ENCODE measurements at places on chromosomes 5 and 9. TPM values are rescaled to one million over a fixed set of nuclear protein-coding genes. Genes with fewer than 3 reads are reported as not detected.

The RNF208 gene
- 0.21 TPM for total RNA-seq

The ZNF608 gene
- total RNA-seq, result 41.1 TPM

The PPIC gene
- total RNA-seq, result 57.6 TPM

The C5orf52 gene
- not detected for total RNA-seq

The ORM1 gene
- total RNA-seq, result not detected

The FAM169A gene
- 3.2 TPM for total RNA-seq

The TEX48 gene
- not detected for total RNA-seq

The FBP1 gene
- 0.35 TPM for total RNA-seq

The ENTREP1 gene
- 3.7 TPM for total RNA-seq

The RUSC2 gene
- 39.8 TPM for total RNA-seq

DNA sequence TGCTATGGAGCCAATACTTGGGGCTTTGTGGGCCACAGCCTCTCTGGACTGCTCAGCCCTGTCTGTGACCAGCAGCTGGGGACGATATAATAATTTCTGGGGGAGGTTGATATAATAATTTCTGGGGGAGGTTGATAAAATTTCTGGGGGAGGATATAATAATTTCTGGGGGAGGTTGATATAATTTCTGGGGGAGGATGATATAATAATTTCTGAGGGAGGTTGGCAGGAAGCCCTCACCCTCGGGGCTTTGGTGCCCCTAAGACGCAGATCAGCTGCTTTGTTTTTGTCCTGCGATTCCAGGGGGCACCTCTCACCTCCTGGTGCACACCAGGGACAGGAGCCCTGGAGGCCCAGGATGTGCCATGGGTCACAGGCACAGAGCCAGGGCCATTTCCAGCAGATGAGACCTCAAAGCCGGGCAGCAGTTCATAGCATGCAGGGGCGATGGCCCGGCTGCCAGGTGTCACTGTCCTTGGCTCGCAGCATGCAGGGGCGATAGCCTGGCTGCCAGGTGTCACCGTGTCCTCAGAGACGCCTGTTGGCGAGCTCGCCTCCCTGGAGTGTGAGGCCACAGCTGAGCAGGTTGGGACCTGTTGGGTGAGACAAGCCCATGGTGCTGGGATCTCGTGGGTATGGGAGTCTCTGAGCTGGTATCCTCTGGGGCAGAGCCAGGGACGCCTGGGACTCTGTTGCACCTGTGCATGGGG is 3.8 kb upstream of the TOR4A start:
- no peak for DNase-seq

GRCh38 chr5:57676222-57677098 is 193.8 kb upstream of the ACTBL2 start:
- peak; percentile 35 for DNase-seq

- peak; percentile 48 for DNase-seq
Measured at GRCh38 chr5:122077366-122078115, 518 bp downstream of the LOX start.

GRCh38 chr9:13863112-13863511 is 450.8 kb downstream of the NFIB start:
- peak; percentile 79 for DNase-seq

- DNase-seq, result peak; percentile 74
Measured at GRCh38 chr5:91266184-91266705, 116.9 kb downstream of the ARRDC3 start.

GRCh38 chr5:55933377-55934114 is 61.2 kb downstream of the IL6ST start:
- DNase-seq, result no peak

- DNase-seq, result no peak
Measured at GRCh38 chr5:154934881-154935280, 3.1 kb downstream of the GEMIN5 start.

- DNase-seq, result no peak
Measured at GRCh38 chr5:178241688-178242231, 9.2 kb upstream of the PHYKPL start.

DNA sequence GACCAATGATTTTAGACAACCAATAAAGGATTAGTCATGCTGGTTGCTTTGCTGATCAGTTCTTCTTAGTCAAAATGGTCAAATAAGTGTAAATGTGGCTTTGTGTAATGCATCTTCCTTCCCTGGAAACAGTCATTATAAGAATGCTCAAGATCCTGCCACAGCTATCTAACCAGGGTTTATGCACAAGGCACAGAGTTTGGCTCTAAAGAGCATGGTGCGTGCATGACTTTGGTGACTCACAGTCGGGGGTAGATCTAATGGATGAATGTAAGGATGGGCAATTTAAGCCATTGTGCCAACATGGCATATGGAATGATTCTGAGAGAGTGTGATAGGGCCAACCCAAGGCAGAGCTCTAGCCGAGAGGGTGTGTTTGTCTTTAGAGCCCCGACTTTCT is 6.5 kb downstream of the LIX1 start:
- no peak for DNase-seq

DNA sequence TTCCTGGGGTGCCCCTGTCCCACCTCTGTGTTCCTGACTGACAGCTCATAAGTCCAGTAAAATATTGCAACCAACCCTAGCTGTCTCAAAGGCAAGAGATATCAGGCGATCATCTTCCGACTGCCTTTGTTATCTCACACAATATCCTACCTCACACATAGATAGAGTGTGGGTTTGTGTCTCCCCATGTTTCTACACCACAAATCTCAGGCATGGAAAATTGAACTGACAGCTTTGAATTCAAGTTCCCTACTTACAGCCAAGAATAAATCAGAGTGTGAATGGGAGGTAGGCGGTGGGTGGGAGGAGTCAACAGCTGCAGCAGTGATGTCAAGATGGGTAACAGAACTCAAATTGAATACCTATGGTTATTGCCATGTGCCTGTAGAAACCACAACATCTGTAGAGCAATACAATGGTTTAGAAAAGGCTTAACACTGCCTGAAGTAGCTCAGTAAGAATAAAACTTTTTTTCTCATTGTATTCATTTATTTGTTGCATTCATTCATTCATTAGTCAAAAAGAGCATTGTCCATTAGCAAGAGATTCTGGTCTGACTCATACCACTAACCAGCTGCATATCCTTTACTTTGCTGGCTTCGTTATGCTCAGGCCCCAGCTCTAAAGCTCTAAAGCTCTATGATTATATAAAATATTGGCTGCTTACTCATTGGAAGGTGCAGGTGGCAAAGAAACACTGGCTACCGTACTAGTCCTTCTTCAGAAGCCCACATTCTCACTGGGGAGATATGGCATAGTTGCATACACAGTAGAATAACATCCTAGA is 108.2 kb upstream of the DMAC1 start:
- DNase-seq, result no peak

DNA sequence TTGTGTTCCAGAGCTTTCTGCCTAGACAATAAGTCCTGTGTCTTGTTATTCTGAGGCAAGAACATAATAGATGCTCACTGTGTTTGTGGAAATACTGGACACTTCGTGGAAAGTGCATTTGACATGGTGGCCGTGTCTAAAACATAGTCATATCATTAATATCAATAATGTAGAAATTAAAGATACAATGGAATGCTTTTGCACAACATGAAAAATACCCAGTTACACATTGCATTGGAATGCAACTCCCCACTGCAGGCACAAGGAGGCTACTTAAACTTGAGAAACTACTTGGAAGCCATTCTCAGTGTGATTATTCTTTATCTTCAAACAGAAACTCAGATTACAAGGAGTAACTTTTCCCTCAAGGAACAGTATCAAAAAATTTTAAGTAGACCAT is 145.3 kb upstream of the ZNF462 start:
- peak; percentile 58 for DNase-seq

DNA sequence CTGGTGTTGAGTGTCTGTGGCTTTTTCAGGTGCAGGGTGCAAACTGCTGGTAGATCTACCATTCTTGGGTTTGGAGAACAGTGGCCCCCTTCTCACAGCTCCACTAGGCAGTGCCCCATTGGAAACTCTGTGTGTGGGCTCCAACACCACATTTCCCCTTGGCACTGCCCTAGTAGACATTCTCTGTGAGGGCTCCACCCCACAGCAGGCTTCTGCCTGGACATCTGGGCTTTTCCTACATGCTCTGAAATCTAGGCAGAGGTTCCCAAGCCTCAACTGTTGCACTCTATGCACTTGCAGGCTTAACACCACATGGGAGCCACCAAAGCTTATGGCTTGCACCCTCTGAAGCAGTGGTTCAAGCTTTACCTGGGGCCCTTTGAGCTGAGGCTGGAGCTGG is 80.9 kb downstream of the BARX1 start:
- DNase-seq, result no peak

DNA sequence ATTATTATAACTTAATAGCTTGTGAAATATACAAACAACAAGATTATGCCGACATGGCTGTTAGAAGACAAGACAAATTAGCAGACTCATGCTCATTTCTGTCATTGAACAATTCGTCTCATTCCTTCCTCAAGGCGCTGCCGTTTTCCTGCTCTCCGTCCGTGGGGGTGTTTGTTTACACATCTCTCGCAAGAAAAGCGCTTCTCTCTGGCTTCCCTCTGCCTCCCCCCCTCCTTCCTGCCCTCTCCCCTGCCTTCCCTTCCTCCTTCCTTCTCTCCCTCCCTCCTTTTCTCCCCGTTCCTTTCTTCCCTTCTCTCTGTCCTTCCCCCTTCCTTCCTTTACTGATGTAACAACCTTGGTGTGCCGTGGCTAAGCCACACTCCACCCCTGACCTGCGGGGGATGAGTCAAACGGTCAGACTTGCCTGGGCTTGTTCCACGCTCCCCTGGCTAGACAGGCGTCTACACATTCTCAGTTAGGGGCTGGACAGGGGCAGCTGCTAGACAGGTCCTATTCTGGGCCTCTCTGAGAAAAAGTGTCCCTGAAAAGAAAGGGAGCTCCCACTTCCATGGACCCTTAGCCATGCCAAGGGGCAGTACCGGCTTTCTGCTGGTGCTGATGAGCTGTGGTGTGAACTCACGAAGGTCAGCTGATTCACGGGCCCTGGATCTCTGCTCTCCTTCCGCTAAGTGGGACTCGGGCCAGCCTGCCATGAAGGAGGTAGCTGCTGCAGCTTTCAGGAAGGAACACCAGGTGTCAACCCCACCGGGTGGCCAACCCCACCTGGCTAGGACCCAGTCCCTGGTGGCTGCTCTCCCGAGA is 32.0 kb upstream of the SPTLC1 start:
- DNase-seq, result peak; percentile 99

GRCh38 chr9:116499986-116500871 is 186.9 kb upstream of the TRIM32 start:
- peak; percentile 25 for DNase-seq

GRCh38 chr9:73157811-73158210 is 6.1 kb downstream of the ANXA1 start:
- DNase-seq, result no peak

DNA sequence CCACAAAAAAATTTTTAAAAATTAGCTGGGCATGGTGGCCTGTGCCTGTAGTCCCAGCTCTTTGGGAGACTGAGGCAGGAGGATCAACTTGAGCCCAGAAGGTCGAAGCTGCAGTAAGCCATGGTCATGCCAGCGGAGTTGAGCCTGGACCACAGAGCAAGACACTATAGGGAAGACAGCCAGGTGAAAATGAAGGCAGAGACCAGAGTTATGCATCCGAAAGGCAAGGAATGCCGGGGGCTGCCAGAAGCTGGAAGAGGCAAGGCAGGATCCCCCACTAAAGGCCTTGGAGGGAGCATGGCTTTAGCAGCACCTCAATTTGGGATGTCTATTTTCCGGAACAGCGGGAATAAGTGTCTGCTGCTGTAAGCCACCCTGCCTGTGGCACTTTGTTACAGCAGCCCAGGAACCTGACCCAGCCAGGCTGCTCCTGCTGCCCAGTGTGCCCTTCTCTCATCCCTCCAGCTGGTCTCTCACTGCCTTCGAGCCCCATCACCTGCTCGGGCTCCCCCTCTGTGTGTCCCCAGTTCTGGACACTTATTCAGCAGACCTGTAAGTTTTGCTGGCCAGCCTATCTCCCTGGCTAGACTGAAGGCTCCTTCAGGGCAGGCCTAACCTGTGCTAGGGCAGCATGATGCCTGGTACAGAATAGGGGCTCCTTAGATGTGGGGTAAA is 16.8 kb upstream of the JADE2 start:
- no peak for DNase-seq

- DNase-seq, result peak; percentile 91
Measured at GRCh38 chr5:150789943-150790611, 11.5 kb downstream of the SMIM3 start.

- peak; percentile 25 for DNase-seq
Measured at GRCh38 chr9:111450124-111450523, 34.1 kb downstream of the ECPAS start.

DNA sequence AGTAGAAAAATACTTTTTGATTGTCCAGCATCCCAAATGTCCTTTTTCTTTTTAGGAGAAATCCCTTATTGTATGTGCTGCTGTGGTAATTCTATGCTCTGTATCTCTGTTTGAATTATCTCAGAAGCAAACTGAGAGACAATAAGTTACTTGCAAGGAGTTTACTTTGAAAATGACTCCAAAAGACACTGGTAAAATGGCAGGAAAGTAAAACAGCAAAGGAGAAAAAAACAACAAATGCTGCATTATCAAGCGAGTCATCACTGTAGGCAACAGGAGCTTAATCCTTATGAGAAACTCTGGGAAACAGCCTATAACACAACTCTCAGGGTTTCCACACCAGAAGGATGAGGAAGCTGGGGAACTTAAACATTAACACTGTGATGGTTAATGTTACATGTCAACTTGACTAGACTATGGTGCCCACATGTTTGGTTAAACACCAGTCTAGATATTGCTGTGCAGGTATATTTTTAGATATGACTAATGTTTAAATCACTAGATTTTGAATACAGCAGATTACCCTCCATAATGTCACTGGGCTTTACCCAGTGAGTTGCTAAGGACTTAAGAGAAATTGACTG is 92.6 kb upstream of the GAS1 start:
- DNase-seq, result peak; percentile 40

DNA sequence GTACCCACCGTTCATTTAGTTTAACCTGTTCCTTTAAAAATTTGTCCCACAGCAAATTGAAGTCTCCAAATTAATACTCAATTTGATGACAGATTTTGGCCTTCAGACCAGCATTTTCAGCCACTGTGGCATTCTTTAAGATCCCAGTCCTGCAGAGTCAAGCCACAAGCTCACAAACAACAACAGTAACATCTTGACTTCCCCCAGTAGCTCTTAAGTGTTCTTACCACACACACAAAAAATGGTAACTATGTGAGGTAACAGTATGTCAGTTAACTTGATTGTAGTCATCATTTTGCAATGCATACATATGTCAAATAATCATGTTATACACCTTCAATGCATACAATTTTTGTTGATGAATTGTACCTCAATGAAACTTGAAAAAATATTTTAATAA is 247.9 kb downstream of the LURAP1L start:
- no peak for DNase-seq
